ENCODE measurements at places on chromosomes 1 and 21.
A peak's percentile ranks its signal among the peaks of the same experiment; 100 is the strongest.

GRCh38 chr1:59186656-59187055, 110.2 kb upstream of the FGGY start:
- DNase-seq: peak; percentile 74

GRCh38 chr21:34971656-34972055, 77.4 kb downstream of the RUNX1 start:
- peak; percentile 71 for DNase-seq

DNA sequence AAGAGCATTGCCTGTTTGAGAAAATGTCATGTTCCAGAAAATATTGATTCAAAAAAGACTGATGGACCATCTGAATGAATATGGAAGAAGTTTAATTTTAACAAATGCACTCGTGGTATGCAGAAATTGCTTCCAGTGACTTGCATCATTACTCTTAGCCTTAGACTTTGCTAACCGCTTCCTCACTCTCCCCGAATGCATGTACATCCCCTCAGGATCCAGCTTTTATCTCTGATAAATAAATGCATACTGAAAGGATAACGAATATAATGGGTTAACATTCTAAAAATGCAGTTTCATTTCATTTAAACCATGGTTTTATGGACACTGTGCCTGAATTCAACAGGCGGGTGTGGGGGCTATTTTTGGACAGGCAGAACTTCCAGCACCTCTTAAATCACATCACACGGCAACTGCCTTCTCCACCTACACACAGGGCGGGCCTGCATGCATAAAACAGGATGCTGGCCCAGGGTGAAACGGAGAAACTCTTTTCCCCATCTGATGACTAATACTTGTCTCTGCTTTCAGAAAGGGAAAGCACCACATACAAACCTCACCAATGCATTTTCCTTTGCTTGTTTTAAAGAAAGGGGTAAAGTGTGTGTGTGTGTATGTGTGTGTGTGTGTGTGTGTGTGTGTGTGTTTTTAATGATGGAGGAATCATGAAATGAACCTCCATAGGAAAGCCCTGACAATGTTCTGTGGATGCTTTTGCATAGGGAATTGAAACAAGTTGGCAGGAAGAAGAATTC, 48.7 kb downstream of the SPAG17 start:
- peak; percentile 86 for DNase-seq

DNA sequence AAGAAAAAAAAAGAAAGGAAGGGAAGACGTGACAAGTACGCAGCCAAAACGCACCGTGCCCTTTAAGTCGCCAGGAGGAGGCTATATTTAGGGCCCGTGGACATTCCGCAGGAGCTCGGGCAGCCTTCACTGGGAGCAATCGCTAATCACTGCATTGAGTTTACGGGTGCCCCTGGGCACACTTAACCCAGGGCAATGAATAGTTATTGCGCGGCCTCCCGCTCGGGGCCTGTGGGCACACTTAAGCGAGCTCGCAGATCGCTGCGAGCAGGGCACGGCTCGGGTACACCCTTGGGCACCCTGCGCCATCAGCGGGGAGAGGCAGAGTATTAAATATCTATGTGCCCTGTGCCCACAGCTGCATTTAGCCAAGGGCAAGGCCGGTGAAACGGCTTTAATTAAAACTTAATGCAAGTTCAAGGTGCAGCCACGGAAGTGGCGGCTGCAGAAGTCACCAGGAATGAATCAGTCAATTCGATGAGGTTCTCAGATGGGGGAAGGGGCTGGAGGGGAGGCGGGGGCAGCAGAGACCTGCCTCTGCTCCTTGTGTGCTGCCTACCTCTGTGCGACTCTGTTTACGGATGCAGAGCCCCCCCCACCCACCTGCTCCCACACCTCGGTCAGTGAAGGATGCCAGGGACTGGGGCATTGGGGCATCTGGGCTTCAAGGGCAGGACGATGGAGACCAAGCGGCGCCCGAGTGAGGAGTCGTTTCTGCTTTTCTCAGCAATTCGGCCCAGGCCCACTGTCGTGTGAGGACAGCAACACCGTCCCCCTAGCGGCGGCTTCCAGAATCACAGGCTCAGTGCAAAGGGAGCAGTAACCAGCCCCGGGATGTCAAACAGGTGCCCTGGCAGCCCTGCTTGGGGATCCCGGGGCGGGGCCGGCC, 51.8 kb upstream of the TARDBP start:
- DNase-seq: peak; percentile 53

Measured in AG10803 (cell line).